Neural crest cell (in vitro differentiated cells): ENCODE measurements at places on chromosomes 5 and 9. TPM values are rescaled to one million over a fixed set of nuclear protein-coding genes. Genes with fewer than 3 reads are reported as not detected.

The C5orf58 gene
- not detected in 2 replicates for total RNA-seq

The JADE2 gene
- 2.1 and 2.4 TPM in 2 replicates for total RNA-seq

The OTP gene
- 2.1 and 3.1 TPM in 2 replicates for total RNA-seq

- no peaks in the 10 kb centered on the region for H3K27me3 ChIP-seq
- DNase-seq: no peak
- no peak overlapping the region for H3K27ac ChIP-seq
- H3K4me3 ChIP-seq: no peak overlapping the region
- peaks cover 10% of the 10 kb centered on the region for H3K4me1 ChIP-seq
- H3K36me3 ChIP-seq: no peaks in the 10 kb centered on the region
These were observed 143.6 kb downstream of the MRPS30 start for GRCh38 chr5:44952376-44952775.

DNA sequence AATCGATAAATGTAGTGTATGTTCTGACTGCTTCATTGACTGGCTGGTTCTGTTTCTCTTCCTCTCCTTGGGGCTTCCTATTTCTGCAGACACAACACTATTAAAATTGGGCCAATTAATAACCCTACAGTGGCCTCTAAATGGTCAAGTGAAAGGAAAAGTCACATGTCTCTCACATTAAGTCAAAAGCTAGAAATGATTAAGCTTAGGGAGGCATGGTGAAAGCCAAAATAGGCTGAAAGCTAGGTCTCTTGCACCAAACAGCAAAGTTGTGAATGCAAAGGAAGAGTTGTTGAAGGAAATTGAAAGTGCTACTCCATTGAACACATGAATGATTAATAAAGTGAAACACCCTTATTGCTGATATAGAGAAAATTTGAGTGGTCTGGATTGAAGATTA, 58.2 kb downstream of the CCNH start:
- no peak overlapping the region for H3K4me3 ChIP-seq
- H3K27ac ChIP-seq: no peak overlapping the region
- no peaks in the 10 kb centered on the region for H3K27me3 ChIP-seq

DNA sequence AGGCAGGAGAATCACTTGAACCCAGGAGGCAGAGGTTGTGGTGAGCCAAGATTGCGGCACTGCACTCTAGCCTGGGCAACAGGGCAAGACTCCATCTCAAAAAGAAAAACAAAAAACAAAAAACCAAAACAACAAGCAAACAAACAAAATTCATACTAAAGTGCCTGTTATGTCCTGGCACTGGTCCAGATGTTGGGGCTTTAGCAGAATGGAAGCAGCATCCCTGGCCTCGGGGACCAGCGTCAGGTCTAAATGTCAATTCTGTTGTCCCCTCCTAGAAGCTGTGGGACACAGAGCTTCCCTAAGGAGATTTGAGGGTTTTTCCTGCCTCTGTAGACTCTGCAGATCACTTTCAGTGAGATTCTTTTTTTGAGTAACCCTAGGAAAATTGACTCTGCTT, 26.2 kb downstream of the PPARGC1B start:
- no peak overlapping the region for H3K27ac ChIP-seq
- H3K4me1 ChIP-seq: peaks cover 6% of the 10 kb centered on the region
- DNase-seq: no peak
- H3K36me3 ChIP-seq: no peaks in the 10 kb centered on the region

GRCh38 chr5:38673671-38674071, 117.2 kb upstream of the LIFR start:
- no peak overlapping the region for H3K27ac ChIP-seq
- H3K27me3 ChIP-seq: no peaks in the 10 kb centered on the region
- H3K4me3 ChIP-seq: no peak overlapping the region

GRCh38 chr5:39080597-39081204, 6.5 kb upstream of the RICTOR start:
- H3K27me3 ChIP-seq: peaks cover 29% of the 10 kb centered on the region
- no peak overlapping the region for H3K27ac ChIP-seq
- no peaks in the 10 kb centered on the region for H3K4me1 ChIP-seq
- H3K4me3 ChIP-seq: no peak overlapping the region

DNA sequence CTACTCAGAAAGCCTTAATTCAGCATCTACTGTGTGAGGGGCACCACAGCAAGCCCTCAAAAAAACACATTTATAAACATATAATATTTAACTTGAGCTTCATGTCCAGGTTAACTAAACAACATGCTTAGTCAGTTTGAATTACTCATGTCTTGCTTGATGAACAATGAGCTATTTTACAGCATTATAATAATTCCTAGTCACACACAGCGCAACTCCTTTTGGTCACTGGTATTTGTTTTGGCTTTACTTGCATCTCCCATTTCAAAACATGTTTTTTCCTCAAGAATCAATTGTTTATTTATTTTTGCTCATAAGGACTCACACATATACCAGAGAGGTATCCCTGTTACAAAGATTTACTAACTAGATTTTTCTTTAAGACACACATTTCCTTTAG, 616.7 kb upstream of the DAB2 start:
- H3K4me3 ChIP-seq: no peak overlapping the region
- H3K36me3 ChIP-seq: no peaks in the 10 kb centered on the region
- H3K4me1 ChIP-seq: no peaks in the 10 kb centered on the region
- no peaks in the 10 kb centered on the region for H3K27me3 ChIP-seq
- H3K27ac ChIP-seq: no peak overlapping the region
- DNase-seq: no peak

DNA sequence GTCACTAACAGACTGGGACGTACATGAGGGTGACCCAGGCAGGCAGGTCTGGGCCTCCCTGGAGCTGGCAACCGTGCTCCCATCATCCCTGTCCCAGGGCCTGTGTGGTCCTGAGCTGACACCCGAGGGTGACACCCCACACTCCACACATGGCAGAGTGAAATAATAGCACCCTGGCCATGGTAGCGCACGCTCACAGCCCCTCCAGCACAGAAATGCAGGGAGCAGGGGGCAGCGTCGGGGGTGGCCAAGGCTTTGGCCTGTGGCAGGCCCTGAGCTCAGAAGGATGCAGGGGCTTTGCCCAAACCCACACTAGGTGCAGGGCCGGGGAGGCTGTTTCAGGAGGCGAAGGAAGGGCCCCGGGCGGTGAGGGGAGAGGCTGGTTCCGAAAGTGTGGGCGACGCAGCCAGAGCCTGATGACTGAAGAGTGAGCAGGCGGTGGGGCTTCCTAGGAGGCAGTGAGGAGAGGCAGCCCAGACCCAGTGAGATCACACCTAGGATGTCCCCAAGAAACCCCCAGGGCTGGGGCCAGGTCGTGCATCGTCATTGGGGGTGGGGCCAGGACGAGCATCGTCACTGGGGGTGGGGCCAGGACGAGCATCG, 12.9 kb downstream of the OR2V2 start:
- peak overlapping the region; percentile 44 for H3K4me3 ChIP-seq
- no peak for DNase-seq
- H3K4me1 ChIP-seq: peaks cover 14% of the 10 kb centered on the region
